ENCODE measurements at places on chromosomes 1 and 21. TPM values are rescaled to one million over a fixed set of nuclear protein-coding genes. Genes with fewer than 3 reads are reported as not detected.

- DNase-seq: no peak
Observed at GRCh38 chr21:14401217-14401616, 18.3 kb upstream of the HSPA13 start.

DNA sequence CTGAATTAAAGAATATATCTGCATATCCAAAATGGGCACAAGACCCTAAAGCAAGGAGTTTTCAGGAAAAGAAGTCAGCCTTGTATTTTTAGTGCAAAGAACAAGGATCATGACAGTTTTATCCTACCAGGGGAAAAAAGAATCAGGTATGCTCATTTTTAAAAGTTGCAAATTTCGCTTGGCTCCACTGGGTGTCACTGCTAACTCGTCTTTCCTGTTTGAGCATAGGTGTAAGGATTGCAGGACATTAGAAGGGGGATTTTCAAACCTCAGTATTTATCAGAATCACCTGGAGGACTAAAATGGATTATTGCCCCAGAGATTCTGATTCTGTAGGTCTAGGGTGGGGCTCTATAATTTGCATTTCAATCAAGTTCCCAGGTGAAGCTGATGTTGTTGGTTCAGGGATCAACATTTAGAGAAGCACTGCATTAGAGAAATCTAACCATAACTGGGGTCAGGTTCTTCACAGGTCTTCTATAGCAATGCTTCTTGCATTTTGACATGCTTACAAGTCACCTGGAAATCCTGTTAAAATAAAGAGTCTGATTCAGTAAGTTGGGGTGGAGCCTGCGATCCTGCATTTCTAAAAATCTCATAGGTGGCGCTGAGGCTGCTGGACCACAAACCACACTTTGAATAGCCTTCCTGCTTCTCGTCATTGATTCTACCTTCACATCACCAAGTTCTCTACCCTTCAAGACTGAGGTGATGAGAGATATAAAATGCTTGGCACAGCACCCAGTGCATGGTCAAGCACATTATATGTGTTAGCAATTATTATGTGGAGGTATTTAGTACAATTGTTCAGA is 39.6 kb downstream of the NUF2 start:
- DNase-seq: no peak

- no peak for DNase-seq
Observed at GRCh38 chr1:110565565-110565964, 40.6 kb downstream of the KCNA2 start.

DNA sequence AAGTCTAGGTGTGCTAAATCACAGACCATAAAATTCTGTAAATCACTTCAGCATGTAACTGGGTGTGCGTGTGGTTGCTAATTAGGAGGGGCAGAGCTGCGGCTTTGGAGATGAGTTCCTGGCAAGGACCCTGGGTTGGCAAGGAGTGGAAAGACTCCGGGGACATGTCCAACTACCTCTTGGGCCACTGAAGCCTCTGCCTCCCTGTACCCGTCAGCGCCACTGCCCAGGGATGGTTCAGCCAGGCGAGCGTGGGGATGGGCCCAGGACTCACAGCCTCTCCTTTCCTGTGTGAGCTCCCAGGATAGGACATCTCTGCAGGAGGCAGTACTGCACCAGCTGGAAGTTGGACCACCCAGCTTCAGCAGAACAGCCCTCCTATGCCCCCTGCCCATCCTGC is 386.4 kb upstream of the VAMP3 start:
- DNase-seq: no peak

GRCh38 chr1:71753746-71754145 is 528.6 kb downstream of the NEGR1 start:
- no peak for DNase-seq

GRCh38 chr1:9389968-9390367 is 97.3 kb downstream of the SPSB1 start:
- DNase-seq: no peak

Gene RYR2
- total RNA-seq: 16.8 TPM

Gene OVAAL
- total RNA-seq: 0.26 TPM
